ENCODE measurements at places on chromosomes 5 and 9.

GRCh38 chr5:11656916-11657315, 247.3 kb downstream of the CTNND2 start:
- DNase-seq: no peak

GRCh38 chr5:130112246-130112645, 208.0 kb downstream of the CHSY3 start:
- no peak for DNase-seq

- DNase-seq: no peak
Measured at GRCh38 chr5:134438721-134439123, 27.0 kb upstream of the CDKN2AIPNL start.

GRCh38 chr9:134204041-134204440, 39.7 kb upstream of the RNU6ATAC start:
- DNase-seq: no peak

DNA sequence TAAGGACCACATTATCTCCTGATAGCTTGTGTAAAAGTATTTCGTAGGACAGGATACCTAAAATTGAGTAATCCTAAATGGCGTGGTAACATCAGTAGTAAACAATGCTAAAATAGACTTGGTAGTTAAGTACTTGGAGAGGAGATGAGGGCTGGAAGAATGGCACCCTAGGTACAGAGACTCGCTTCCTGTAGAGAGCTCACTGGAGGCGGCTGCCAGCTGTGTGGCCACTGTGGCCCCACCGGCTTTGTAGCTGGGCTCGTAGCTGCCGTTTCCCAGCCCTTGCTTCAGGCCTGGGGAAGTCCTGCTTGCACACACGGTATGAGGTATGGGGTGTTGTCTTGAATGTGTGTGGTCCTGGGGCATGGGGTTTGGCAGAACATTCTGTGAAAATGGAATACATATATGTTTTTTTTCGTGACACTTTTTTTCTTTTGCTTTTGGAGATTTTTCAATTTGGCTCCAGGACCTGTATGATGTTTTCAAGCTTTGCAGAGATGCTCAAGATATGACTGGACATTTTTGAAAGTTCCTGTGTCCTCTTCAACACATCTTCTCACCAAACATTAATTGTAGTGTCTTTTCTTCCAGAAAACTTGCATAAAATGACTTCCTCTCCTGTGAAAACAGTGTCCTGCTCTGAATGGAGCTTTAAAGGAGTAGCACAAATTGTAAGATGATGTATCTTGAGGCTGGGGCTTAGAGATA, 58.0 kb downstream of the RCL1 start:
- DNase-seq: no peak

DNA sequence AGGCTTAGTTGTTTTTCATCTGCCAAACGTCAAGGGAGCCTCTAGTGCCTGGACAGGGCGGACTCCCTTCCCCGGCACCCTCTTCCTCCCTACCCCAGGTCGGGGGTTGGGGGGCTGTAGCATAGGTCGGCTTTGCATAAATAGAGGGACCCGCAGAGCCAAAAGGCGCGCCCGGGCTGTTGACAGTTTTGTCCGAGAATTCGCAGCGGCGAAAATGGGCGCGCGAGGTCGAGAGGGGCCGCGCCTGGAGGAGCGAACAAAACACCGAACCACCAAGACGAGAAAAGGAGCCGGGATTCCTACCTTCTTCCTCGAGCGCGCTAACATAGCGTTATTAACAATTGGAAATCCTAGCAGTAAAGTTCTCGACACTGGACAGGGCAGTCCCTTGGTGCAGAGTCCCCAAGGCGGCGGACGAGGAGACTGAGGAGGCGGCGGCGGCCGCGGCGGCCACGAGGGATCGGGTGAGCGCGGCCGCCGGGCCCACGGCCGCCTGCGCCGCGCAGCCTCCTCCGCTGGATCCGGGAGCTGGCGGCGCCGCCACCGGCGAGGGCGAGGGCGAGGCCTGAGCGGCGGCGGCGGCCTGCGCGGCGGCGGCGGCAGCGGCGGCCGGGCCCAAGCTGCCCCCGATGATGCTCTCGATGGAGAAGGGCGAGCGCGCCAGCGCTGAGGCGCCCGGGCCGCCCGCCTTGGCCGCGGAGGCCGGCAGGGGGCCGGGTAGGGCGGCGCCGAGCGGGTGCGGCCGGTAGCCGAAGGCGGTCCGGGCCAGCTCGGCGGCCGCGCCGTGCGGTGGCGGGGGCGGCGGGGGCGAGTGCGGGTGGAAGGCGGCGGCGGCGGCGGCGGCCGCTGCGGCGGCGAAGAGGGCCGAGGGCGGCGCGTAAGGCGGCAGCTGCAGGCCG, 1.7 kb downstream of the FOXD1 start:
- DNase-seq: no peak

DNA sequence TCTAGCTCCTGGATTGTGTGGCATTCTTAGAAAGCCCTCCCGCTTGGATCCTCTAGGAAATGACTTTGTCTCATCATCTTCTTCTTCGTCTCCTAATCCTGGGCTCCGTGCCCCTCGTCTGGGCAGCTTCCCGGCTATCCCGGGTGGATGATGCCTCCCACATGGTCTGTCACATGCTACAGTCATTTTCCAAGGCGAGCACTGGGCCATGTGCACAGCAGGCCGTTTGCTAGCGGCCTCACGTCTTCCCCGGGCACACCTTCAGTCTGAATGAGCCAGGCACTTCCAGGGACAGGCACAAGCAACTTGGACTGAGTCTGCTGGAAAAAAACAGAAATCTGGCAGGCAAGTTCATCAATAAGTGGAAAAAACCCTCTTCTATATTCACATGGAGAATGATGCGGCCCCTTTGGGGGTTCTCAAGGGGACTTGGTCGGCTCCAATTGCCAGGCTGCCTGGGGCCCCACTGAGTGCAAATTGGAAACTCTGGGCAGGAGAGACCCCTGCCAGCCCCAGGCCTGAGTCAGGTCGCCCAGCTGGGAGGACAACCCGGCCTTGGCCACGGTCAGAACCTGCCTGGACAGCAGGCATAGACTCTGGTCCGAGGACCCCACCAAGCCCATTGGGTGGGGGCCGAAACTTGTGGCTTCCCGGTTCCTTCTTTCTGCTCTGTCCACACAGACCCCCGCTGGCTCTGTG, 11.1 kb upstream of the WNK2 start:
- no peak for DNase-seq

- DNase-seq: no peak
Measured at GRCh38 chr5:136114414-136115125, 18.1 kb upstream of the SMAD5 start.

GRCh38 chr9:14004110-14004509, 309.8 kb downstream of the NFIB start:
- no peak for DNase-seq

GRCh38 chr9:138097501-138097991, 220.0 kb downstream of the CACNA1B start:
- no peak for DNase-seq

GRCh38 chr9:115649991-115650472, 503.6 kb upstream of the PAPPA start:
- no peak for DNase-seq

GRCh38 chr9:128420651-128421481, at the start of gene CERCAM:
Gene CERCAM, plus strand, starts transcription at chr9:128420857. Its CDS starts 21 bp downstream, at chr9:128420878.
- no peak for DNase-seq

- no peak for DNase-seq
Measured at GRCh38 chr5:94250985-94251384, 367.4 kb downstream of the KIAA0825 start.

DNA sequence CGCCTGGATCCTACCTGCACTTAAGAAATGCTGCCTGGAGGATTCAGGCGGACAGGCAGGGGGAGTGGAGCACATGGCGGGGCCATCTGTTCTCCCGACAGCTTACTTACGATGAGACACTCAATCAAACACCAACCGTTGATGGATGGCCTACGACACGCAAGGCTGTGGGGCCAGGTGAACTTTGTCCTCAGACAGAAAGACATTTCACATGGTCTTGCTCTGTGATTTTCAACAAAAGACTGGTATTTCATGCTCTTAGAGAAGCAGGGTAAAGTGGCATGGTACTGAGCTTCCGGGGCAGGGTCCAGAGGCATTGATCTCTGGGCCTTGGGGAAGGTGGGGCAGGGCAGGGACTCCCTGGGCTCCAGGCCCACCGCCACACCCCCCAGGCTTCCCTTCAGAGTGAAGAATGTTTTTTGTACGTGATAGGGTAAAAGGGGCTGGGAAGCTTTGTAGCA, 9.1 kb upstream of the OLFM1 start:
- DNase-seq: no peak

GRCh38 chr9:95857896-95858295, 17.6 kb upstream of the ERCC6L2 start:
- DNase-seq: no peak

DNA sequence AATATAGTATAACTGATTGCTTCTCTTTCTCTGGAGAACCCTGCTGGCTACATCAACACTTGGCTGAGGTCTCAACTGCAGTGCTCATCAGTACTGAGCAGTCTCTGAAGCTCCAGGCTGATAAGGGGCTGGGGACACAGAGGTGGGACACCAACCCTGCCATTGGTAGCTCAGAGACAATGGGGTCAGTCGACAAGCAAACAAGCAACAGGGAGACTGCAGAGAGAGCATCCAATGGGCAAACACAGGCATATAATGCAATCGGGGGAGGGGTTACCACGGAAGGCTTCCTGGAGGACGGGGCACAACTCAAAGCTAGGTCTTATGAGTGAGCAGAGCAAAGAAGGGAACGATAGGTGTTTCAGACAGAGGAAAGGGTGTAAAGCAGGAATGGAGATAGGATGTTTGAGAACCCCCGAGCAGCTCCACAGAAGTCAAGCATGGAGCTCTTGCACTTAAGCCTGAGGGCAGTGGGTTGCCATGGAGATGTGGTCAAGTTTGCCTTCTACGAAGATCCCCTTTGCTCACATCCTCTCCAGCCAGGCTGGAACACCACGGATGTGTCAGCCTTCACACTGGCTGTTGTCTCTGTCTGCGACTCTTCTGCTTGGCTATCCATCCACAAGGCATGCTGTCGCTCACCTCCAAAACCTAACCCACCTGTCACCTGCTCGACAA, 21.5 kb upstream of the AKNA start:
- no peak for DNase-seq

DNA sequence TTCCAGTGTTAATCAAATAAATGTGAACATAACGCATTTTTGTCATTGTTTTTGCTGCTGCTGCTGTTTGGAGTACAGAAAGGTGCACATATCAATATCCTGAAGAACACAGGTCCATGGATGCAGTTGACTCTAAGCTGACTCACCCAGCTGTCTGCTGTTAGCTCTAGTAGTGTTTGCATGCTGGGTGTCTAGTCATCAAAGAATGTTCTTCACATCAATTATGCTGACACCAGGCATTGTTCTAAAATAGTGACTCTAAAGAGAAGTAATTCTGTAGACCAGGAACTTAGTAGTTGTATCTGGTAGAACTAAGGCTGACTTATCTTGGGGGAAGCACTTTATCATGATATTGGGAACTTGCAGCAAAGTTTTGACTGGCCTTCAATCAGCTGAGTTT, 55.7 kb upstream of the DPYSL3 start:
- DNase-seq: no peak

DNA sequence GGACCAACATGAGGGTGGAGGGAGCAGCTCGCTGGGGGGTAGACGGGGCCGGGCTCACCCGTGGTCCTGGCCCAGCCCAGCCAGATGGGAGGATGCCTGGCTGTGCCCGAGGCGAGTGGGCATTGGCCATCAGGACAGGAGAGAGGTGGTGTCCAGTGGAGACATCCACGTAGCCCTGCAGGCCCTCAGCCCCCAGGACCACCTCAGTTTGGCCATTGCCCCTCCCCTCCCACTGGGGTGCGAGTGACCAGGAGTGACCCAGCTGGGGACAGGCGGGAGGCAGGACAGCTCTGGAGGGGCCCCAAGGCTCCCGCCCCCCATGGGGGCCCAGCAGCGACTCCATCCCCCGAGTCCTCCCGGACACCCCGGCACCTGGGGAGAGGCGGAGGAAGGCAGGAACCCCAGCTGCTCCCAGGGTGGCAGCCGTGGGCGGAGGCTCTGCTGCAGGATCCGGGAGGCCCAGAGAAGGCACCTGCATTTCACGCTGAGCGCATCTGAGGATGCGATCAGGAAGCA, 8.3 kb downstream of the NOXA1 start:
- DNase-seq: no peak

DNA sequence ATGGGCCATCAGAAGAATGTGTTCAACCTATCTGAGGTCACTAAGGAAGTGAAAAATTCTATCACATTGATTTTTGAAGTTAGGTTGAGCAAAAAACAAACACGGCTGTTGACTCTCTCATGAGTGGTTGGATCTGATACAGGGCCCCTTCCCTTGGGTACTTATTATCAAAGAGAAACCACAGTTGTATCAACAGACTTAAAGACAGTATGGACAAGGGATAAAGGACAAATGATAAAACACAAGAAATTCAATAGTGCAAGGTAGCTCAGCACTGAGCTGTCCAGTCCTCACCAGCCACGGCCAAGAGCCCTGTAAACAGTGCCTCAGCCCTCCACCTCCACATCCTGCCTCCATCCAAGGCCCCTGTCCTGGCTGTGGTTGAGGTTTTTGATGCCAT, 86.9 kb downstream of the UBE2QL1 start:
- no peak for DNase-seq

DNA sequence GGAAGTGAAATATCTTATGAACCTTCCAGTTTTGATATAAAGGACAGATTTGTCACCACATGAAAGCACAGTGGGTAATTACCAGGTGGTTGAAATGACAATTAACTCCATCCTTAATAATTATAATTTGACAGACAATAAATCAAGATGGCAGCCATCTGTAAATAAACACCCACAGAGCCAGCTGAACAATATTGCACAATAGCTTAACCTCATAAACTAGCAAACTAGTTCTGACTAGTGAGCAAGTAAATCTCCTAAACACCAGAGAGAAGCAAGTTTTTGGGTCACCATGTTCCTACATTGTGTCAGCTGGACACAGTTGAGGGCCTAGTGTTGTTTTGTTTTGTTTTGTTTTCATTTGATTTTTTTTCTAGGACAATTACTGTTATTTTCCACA, 577.4 kb downstream of the ACTL7B start:
- DNase-seq: no peak

DNA sequence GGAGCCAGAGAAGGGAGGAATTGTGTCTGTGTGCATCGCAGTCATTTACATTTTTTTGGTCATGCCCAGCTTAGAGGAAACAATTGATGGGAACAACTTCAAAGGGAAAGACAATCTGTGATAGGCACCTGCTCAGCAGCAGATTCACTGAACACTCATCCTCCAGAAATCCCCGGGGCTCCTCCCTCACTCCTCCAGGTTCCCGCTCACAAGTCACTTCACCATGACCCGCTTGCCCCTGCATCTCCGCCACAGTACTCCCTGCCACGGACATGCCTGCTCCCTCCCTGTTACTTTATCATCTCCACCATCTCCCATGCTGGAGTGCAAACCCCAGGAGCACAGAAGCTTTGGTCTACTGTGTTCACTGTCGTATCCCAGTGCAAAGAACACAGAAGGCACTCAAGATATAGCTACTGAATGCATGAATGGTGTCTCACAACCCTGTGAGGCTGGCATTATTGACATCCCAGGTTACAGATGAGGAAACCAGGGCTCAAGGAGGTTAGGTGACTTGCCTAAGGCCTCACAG, 16.2 kb downstream of the LHX6 start:
- no peak for DNase-seq

DNA sequence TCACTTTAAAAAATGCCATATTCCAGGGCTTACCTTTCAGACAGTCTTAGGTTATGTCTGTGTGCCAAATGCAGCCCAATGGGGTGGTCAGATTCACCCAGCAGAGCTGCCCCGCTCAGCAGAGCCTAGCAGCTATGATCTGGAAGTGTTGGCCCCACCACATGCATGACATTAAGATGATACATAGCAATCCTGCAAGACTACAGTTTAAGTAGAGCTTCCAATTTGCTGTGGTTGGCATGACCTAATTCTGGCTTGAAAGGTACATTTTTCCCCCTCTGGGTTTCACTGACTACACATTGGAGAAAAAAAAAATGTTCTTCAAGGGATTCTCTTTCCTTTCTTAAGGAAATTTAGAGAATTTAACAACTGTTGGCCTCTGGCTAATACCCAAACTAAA, 22.5 kb downstream of the MEF2C start:
- no peak for DNase-seq
